ENCODE measurements at places on chromosomes 12 and 14.

- no peak for DNase-seq
Measured at GRCh38 chr12:67748743-67749040, 100.1 kb downstream of the DYRK2 start.

- DNase-seq = no peak
Measured at GRCh38 chr14:100826391-100827100, 628 bp downstream of the MEG3 start.

DNA sequence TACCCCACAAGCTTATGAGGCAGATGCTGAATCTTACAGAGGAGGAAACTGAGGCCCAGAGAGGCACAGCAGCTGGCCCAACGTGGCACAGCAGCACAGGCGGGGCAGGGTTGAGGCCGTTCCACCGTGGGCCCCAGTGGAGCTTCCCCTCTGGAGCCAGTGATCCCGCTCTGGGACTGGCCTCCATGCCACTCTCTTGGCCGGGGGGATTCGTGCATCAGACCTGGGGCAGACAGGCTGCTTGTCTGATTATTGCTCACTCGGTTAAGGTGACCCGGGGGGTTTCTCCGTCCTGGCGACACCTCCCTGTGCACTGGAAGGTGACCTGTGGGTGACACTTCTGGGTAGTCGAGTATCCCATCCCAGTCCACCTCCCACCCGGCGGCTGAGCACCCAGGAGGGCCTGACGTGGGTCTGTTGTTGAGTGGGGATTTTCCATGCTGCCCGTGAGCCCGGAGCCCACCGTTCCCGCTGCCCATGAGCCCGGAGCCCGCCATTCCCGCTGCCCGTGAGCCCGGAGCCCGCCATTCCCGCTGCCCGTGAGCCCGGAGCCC, 27.8 kb downstream of the NOC4L start:
- no peak for DNase-seq

DNA sequence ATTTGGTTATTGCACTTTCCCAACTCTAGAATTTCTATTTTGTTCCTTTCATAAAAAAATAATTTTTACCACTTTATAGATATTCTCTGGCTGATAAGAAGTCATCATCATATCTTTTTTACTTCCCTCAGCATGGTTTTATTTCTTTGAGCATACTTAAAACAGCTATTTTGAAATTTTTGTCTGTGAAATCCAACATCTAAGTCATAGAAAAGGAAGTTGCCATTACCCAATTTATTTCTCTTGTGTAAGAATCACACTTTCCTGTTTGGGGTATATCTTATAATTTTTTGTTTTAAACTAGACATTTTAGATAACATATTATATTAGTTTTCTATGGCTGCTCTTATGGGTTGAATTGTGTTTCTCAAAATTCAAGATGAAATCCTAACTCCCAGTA, 400.2 kb upstream of the OR4E1 start:
- no peak for DNase-seq

- no peak for DNase-seq
Measured at GRCh38 chr12:126960221-126960620, 1306.7 kb upstream of the TMEM132C start.

DNA sequence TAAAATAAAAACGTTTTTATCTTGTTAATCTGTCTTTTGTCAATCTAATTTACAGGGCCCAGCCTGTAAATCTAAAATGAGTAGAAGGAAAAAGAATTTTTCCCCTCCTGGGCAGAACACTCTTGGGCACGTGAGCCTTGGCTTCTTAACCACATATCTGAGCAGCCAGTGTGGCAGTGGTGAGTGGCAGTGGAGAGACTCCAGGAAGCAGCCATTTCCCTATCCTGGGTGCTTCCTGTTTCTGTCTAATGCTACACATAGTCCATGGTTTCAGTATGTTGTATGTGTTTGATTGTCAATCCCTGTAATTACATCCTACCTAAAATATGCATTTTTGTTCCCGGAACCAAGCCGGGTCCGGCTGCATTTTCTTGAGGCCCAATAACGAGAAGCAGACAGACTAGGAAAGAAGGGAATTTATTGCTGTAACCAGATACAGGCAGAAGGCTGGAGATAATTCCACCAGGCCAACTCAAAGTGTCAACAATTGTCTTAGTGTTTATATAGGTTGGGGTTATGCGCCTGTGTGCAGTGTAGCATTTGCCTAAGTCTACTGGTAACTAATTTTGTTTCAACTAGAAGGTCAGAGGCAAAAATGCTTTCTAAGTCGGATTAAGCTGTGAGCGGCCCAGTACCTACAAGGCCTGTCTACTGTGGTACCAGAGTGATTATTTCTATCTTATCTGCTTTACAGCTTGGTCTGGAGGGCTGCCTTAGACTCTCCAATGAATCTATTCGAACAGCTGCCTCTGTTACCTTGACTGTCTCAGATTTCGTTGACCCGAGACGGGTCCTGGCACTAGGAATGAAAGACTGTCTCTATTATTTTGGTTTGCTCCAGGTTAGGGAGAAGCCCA, 82.4 kb upstream of the RESF1 start:
- no peak for DNase-seq

GRCh38 chr12:3551386-3551785, 60.4 kb downstream of the PRMT8 start:
- no peak for DNase-seq

- DNase-seq = peak; percentile 38
Measured at GRCh38 chr14:58639842-58640484, 2.2 kb downstream of the DACT1 start.

DNA sequence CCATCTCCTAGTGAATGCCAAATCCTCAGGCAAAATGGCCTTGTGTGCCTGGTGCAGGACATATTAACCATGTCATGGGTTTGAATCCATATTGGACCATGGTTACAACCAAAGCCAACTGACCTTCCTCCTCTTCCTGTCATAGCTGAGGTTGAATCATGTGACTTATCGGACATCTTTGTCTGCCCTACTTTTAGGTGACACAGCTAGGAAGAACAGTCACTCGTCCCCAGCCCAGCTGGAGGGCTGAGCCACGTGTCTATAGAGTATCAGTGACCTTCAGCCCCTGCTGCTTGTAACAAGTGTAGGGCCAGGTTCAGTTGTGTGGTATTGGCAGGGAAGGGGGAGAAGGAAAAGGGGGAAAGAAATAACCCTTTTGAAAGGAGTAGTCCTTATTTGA, 225.2 kb downstream of the KTN1 start:
- DNase-seq = no peak

GRCh38 chr14:64879635-64880220, at the start of gene SPTB:
Gene SPTB (minus strand): TSS chr14:64879907. CDS start chr14:64823094, 56,813 bp downstream.
- peak; percentile 85 for DNase-seq

- DNase-seq = no peak
Measured at GRCh38 chr12:106171117-106171750, 32.5 kb upstream of the NUAK1 start.

DNA sequence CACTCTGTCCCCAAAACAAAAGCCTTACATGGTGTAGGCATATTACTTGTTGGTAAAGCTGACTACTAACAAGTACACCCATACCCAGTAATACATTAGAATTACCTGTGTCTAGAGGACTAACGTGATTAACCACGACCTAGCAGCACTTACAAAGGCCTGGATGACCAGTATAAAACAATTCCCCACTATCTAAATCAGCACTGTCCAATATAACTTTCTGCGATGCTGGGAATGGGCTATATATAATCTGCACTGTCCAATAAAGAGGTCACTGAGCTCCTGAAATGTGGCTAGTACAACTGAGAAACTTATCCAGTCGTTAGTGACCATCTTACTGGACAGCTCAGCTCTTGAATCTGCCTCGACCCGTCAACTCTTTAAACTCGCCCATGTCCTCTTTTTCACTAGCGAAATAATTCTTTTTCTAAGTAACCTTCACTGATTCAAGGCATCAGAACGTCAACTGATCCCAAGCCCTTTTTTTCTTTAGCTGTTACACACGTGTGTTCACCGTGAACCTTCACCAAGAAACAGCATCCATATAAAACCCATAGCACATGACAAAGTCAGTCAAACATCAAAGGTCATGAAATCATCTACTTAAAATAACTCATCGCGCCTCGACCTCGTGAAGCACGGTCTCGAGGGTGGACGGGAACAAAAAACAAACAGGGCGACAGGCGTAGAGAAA, 905 bp upstream of the CIPC start:
- DNase-seq = no peak

GRCh38 chr12:56766535-56766934, 3.4 kb downstream of the HSD17B6 start:
- no peak for DNase-seq

DNA sequence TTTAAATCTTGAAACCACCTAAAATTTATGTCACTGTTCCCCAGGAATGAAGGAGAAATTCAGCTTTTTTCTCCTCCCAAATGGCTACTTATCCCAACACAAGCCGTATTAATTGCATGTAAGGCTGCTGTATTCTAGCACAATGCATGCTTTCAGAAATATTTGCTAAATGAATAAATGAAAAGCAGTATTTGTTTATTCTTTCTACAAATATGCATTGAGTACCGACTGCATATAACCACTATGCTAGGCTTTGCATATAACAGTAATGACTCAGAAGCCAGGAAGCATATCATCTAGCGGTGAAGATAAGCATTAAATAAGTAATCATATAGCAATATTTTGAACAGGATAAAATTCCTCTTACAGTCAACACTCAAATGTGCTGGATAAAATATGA, 5.7 kb upstream of the LRR1 start:
- no peak for DNase-seq

- no peak for DNase-seq
Measured at GRCh38 chr14:100012478-100013327, 52.5 kb upstream of the EVL start.

- DNase-seq = no peak
Measured at GRCh38 chr14:100155756-100156616, 3.5 kb downstream of the DEGS2 start.

GRCh38 chr14:26926585-26926984, 328.8 kb upstream of the NOVA1 start:
- DNase-seq = no peak
